Erythroblast (primary cell): ENCODE measurements at places on chromosomes 16 and 17.

GRCh38 chr17:7184091-7184488, 4.9 kb upstream of the ASGR1 start:
- no peak for DNase-seq

DNA sequence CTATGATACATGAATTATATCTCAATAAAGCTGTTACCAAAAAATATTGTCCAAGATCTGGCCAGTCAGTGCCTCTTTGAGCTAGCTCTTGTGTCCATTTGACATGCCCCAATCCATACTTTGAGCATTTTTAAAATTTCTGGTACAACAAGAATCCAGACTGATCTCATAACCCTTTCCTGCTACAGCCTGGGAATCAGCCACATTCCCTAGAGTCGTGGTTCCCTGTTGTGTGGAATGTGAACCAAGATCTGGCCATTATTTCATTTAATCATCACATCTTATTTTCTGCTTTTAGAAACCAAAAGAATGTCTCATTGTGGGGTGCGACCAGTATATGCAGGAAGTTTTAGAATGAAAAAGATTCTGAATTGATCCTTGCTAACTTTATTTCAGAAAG, 34.3 kb upstream of the RPRML start:
- no peak for DNase-seq

- no peak for DNase-seq
Observed at GRCh38 chr17:66459811-66460270, 157.4 kb downstream of the PRKCA start.

- no peak for DNase-seq
Observed at GRCh38 chr17:71959154-71959553, 161.7 kb upstream of the SOX9 start.

GRCh38 chr17:56064506-56064905, 88.8 kb upstream of the ANKFN1 start:
- DNase-seq = no peak

DNA sequence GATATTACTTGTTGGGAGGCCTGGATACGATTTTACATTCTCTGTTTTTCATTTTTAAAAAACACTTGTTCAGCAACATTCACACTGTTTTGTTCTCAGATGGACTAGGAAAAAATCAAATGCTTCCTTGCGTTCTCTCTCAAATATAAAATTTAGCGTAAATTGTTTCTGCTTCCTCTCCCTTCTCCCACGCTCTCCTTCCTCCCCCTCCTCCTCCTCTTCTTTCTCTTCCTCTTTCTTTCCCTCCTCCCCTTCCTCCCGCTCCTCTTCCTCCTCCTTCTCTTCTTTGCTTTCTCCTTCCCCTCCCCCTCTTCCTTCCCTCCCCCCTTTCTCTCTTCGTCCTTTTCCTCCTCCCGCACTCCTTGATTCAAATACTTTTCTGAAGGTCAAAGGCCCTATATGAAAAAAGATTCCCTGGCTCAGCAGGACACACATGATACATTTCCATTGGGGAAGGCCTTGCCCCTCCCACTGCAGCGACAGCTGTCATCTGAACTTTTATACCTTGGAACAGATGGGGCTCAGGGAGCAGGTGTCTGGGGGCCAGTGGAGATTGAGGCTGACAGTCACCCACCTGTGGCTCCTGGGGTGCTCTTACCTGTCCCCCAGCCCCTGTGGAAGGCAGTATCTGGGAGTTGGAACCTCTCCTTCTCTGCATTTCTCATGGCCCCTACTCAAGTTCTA, 99.4 kb upstream of the SDK2 start:
- DNase-seq = no peak

DNA sequence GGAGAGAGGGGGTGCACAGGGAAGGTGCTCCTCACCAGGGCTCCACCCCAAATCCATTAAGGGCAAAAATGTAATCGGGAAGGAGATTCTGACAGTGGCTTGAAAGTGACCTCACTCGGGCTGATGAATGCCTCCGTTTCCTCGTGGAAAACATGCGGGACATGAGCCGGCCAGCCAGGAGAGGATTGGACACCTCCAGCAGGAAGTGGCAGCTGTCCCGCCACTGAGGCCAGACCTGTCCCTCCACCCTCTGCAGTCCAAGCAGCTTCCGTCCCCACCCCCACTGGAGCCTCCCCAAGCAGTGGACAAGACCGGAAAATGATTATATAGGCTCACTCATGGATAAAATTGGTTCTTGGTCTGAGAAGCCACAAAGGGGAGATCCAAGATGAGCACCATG, 82.1 kb upstream of the CCL1 start:
- DNase-seq = no peak

DNA sequence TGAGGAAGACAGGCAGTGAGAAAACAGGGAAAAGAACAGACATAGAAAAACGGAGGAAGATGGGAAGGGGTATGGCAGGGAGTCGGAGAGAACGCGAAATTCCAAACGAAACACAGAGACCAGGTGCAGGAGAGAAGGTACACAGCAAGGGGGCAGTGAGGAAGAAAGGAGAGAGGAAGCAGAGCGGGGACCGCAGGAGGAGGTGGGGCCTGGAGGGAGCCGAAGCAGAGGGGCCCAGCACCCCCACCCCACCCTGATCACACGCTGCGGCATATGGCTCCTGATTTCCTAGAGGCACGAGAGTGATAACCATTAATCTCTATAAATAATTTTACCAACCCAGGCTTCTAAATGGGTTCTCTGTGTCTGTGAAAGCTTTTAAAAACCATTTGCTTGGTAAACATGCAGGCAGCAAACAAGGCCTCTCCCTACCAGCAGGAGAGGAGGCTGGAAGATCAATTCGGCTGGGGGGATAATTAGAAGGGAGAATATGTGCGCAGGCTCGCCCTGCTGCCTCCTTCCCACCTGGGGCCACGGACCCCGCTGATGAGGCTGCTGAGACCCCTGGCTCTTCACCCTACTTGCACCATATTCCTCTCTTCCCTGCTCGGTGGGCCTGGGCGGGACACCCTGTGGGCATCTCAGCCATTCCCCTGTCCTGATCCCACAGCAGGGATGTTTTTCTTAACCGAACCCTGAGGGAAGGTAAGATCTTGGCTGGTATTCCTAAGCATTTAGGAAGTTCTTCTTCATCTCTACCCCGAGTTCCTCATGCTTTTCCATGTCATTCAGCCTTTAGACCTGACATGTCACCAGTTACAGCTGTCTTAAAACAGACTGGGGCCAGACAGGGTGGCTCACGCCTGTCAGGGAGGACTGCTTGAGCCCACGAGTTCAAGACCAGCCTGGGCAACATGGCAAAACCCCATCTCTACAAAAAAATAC, 86.7 kb downstream of the TMEM132E start:
- DNase-seq = no peak

DNA sequence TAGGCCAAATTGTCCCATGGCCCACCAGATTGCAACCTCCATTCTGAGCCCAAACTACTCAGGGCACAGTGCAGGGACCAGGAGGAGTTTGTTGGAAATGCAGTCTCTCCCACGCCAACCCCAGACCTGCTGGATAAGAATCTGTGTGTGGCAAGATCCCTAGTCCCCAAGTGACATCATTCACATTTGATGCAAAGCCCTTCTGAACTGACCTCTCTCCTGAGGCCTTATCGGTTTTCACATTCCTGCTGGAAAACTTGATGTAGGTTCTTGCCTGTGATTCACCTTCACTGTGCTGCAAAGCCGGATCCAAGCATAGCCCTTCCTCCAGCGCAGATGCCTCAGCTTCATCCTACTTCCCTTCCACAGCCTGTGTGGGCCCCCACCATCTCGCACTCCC, 6.6 kb upstream of the SHCBP1 start:
- no peak for DNase-seq

- no peak for DNase-seq
Observed at GRCh38 chr17:12851901-12852435, 62.7 kb downstream of the ARHGAP44 start.

GRCh38 chr16:72271699-72272240, 99.8 kb upstream of the PMFBP1 start:
- no peak for DNase-seq

DNA sequence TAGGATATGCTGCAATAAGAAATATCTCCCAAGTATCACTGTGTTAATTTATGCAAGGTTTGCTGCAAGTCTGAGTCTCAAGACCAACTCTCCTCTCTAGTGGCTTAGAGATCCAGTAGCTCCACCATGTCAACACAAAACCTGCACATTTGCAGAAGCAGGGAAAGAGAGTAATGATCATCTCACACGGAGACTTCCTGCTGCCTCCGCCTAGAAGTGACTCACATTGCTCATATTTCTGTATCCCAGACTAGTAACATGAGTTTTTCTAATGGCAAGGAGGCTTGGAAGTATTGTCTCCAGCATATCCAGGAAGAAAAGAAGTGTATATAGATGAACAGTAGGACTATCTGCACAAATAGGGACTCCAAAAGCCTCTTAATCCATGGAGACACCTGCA, 15.0 kb upstream of the IRX6 start:
- DNase-seq = no peak

GRCh38 chr16:72645538-72645937, 402.4 kb downstream of the ZFHX3 start:
- no peak for DNase-seq

DNA sequence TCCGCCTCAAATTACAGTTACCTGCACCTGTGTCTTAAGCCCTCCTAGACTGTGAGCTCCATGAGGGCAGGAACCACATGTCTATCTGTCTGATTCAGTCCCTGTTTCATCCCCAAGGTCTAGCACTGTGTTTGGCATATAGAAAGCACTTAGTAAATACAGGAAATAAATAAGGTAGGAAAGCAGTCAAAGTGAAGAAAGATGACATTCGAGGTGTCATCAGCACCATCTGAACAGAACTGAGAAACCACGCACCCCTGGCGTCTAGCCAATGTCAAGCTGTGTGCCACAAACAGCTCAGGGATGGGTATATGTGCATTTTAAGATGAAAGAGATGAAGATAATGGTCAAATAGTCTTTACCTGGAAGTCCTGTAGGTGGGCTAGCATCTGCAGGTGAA, 79.6 kb upstream of the ATP2A3 start:
- no peak for DNase-seq

- DNase-seq = no peak
Observed at GRCh38 chr17:64036198-64036922, 15.9 kb upstream of the ICAM2 start.
